ENCODE measurements at places on chromosomes 11 and 22.

DNA sequence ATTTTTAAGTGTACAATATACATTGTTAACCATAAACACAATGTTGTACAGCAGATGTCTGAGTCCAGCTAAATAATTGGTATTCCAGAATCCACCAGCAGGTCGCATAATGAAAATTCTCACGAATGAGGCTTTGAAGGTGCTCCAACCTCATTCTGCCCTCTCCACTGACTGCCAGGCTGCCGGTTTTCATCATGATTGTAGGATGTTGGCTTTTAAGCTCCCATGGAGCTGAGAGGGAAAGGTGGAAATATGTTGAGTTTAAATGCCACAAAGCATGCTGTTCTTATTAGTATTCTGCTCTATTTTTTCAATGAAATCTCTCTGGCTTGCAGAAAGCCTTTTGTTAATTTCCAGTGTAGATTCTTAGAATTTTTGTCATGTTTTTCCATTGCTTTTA lies 337.2 kb upstream of the DDI1 start:
- no peak for DNase-seq

GRCh38 chr22:30420347-30421125 lies 5.0 kb upstream of the MTFP1 start:
- no peak for DNase-seq

GRCh38 chr11:122138744-122139594 lies 23.0 kb upstream of the BLID start:
- no peak for DNase-seq

- DNase-seq, result peak; percentile 43
Observed at GRCh38 chr11:3807909-3808860, at the start of gene PGAP2. TSS of gene PGAP2 (plus strand) at chr11:3808560. CDS start at chr11:3811260, 2,700 bp downstream.

DNA sequence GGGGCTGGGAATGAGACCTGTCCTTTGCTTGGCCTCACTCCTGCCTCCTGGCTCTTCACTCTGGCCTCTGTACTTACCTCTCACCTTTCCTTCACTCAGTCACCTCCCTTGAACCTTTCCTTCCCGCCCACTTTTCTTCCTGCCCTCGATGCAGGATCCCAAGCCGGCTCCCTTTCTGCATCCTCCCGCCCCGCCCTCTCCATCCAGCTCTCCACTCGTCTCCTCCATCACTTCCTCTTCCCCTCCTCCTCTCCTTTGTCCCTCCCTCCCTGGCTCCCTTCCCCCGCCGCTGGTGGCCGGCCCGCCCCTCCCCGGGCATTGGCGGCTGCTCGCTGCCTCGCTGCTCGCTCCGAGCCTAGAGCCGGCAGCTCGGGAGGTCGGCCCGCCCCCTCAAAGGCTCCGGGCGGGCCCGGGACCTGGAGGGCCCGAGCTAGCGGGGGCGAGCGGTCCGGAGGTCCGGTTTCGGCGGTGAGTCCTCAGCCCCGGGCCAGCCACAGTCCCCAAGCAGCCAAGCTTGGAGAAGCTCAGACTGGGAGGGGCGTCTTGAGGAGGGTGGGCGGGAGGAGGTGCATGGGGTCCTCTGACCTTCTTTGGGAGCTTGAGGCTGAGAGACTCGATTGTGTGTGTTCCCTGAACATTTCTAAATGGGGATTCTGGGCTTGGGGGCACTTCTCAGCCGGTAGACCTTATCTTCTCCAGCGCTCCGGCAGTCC lies 13.8 kb downstream of the PHLDB1 start:
- DNase-seq, result peak; percentile 18

DNA sequence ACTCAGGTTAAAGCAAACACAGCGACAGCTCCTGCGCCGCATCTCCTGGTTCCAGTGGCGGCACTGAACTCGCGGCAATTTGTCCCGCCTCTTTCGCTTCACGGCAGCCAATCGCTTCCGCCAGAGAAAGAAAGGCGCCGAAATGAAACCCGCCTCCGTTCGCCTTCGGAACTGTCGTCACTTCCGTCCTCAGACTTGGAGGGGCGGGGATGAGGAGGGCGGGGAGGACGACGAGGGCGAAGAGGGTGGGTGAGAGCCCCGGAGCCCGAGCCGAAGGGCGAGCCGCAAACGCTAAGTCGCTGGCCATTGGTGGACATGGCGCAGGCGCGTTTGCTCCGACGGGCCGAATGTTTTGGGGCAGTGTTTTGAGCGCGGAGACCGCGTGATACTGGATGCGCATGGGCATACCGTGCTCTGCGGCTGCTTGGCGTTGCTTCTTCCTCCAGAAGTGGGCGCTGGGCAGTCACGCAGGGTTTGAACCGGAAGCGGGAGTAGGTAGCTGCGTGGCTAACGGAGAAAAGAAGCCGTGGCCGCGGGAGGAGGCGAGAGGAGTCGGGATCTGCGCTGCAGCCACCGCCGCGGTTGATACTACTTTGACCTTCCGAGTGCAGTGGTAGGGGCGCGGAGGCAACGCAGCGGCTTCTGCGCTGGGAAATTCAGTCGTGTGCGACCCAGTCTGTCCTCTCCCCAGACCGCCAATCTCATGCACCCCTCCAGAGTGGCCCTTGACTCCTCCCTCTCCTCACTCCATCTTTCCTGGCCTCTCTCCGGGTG lies at the start of the genes ATM and NPAT:
TSS of gene ATM (plus strand) at position 494 of the 774 bp plus-strand sequence. CDS start 4,558 bp downstream, outside the sequence.
TSS of gene NPAT (minus strand) at position 65 of the 774 bp plus-strand sequence. CDS start 102 bp downstream, outside the sequence.
- DNase-seq, result peak; percentile 99

DNA sequence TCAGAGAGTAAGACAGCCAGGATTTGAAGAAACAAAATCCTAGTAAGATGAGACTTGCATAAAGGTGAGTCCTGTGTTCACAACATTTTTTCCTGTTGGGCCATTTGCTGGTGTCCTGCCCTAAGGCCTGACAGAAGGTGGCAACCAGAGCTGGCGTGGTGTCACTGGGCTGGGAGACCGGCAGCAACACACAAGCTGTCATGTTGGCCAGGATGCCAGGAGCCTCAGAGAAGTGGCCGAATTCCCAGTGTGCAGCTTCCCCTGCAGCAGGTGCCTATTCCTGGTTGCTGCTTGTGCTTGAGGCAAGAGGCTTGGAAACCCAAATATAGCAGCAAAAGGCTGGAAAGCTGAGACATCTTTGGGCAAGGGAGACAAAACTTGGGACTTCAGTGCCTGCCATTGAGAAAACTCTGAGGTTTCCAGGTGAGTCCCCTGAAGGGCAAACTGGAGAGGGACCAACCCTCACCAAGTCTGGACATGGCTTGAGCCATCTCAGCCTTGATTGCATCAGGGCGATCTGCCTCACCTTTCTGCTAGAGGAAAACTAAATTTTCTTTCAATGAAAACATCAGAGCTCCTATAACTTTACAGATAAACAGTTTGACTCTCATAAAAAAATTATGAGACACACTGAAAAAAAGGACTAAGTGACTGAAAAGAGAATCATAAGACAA lies 25.9 kb downstream of the ALG12 start:
- no peak for DNase-seq

- peak; percentile 87 for DNase-seq
Observed at GRCh38 chr22:46116491-46116958, 33.8 kb upstream of the PPARA start.

GRCh38 chr11:66341502-66342126 lies 3.3 kb downstream of the BRMS1 start:
- DNase-seq, result no peak

DNA sequence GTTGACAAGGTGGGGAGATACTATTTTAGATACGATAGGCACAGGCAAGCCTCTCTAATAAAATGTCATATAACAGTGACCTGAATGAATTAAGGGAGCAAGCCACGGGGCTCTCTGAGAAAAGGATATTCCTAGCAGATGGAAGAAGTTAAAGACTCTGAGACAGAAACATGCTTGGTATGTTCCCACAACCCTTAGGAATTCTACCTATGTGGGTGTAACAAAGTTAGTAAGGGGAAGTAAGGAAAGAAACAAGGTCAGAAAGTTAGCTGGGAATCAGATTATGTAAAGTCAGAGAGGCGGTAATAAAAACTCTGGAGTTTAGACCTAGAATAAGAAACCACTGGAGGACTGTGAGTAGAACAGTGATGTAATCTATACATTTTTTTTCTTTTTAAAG lies 59.7 kb upstream of the GDPD4 start:
- DNase-seq, result no peak

GRCh38 chr22:31339148-31339832 lies 6.9 kb downstream of the PATZ1 start:
- no peak for DNase-seq

- no peak for DNase-seq
Observed at GRCh38 chr11:46335890-46336562, 11.2 kb upstream of the DGKZ start.

DNA sequence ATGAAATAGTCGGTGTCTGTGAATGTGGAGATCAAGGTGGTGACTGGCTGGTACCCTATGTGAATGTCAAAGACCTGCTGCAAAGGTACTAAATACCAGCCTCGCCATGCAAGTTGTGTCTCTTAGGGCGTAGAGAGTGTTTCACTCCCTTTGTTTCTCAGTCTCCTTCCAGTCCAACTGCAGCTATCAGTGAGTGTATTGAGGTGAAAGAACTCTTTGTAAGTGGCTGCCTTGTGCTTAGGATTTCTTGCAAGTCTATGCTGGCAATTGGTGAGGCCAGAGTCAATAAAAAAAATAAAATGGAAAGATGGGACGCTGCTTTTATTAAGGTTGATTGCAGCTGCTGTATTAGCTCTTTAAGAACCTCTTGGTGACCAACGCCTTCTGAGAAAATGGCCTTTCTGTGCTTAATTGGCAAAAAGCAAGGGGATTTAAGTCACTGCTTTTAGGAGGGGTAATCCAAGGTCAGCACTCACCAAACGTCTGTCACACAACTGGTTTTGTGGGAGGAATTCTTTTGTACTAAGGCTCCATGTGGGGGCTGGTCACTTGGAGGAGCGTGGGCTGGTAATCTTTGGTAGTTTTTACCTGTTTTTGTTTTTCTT lies 95.1 kb downstream of the PARVA start:
- DNase-seq, result no peak

- no peak for DNase-seq
Observed at GRCh38 chr11:35261197-35261596, 122.2 kb downstream of the CD44 start.

DNA sequence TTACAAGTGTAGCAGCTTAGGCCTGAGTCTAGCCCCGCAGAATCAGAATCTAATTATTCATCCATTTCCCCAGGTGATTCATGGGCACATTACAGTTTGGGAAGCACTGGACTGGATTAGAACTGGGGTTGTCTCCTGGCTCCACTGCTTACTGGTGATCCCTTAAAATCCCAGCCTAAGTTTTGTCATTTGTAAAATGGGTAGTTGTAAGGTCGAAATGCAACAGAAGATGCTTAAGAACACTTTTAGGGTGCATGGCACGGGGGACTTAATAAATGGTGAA lies 1.3 kb downstream of the STX3 start:
- no peak for DNase-seq

DNA sequence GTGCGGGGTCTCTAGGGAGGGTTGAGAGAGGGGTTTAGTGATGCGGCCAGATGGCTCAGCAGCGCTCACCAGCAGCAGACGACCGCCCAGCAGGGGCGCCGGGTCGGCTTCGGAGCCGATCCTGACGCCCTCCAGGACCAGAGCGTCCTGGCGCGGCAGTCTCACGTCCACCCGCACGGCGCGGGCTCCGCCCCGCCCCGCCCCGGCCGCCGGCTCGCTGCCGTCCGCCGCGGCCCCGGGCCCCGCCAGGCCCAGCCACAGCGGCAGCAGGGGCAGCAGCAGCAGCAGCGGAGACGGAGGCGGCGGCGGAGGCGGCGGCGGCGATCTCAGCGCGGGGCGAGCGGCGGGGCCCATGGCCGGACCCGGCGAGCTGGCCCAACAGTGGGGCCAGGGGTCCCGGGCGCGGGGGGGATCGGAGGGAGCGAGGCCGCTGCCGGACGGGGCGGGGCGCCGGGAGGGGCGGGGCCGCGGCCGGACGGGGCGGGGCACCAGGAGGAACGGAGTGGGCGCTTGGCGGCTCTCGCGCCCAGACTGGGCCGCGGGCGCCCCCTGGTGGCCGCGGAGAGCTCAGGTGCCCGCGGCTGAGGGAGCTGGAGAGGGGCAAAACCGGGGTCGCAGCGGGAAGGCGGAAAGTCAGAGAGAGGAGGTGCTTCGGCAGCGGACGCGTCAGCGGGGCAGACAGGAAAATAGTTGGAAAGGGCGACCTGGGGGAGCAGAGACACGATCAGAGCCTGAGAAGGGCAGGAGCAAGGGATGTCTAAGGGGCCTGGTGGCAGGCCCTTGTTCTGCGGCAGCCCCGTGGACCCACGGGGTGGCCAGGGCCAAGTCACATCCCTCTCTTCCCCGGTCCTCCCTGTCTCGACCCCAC lies at the start of gene RNF215:
TSS of gene RNF215 (minus strand) at position 452 of the 868 bp plus-strand sequence. CDS start at position 354, 98 bp downstream.
- peak; percentile 77 for DNase-seq

GRCh38 chr22:20771918-20772625 lies 1.8 kb upstream of the SERPIND1 start:
- DNase-seq, result no peak

DNA sequence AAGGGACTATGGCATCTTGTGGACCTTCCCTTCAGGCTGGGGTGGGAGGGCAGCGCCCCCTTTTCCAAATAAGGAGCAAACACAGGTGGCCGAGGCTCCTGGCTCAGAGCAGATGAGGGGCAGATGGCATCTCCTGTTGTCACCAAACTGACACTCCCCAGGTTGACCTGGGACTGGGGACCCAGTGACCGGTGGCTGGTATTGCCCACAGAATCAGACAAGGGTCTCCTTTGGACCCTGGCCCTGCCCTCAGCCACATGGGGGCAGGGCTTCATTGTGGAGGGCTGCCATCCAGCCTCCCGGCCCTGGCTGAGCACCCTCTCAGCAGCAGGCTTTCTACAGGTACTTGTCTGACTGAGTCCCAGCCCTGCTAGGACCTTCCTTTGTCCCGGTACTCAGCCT lies 842 bp upstream of the SIGIRR start:
- DNase-seq, result no peak

- DNase-seq, result no peak
Observed at GRCh38 chr11:46342239-46342638, 5.0 kb upstream of the DGKZ start.

DNA sequence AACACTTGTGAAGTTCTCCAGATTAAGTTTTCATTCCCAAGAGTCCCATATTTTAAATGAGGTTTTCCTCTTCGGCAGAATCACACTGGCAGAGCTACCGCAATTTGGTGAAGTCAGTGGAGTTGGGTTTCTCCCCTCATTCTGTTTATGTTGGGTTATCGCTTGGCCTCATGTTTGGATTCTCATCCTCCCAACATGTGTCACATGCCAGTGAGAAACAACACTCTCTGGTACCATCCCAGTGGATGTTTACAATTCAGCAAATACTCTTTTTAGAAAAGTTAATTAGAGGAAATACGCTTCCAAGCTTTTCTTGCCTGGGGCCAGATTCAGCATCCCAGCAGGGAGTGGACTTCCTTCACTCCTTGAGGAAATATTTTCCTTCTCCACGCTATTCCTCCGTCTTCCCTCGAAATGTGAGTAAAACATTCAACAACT lies 2.1 kb downstream of the PAMR1 start:
- no peak for DNase-seq

GRCh38 chr11:78698612-78699011 lies 123.9 kb upstream of the NARS2 start:
- no peak for DNase-seq

DNA sequence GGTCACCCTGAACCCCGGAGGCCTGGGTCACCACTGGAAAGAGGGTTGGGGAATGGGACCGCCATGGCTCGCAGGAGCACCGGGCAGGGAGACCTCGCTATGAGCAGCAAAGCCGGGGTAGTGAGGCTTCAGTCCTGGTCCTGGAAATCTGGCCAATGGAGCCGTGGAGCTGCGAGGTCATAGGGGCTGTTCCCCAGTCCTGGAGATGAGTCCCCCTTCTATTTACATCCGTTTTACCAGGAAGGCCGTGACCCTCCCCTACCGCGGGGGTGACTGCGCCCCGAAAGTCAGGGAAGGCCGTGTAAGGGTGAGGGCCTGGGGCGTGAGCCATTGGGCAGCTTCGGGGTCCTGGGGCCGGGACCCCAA lies 449 bp downstream of the PIDD1 start:
- DNase-seq, result no peak

GRCh38 chr22:29799217-29799680 lies 32.1 kb downstream of the UQCR10 start:
- DNase-seq, result no peak
